Natural killer cell treated with Interleukin-12 subunit alpha and Interleukin-12 subunit beta and Interleukin-15 and Interleukin-18, amount 100 ng/mL, for 72 hours (primary cell): ENCODE measurements at places on chromosomes 2 and 18. TPM values are rescaled to one million over a fixed set of nuclear protein-coding genes. Genes with fewer than 3 reads are reported as not detected.

GRCh38 chr2:45765728-45766254 is 114.3 kb downstream of the PRKCE start:
- H3K27ac ChIP-seq = no peak overlapping the region
- DNase-seq = no peak
- H3K4me3 ChIP-seq = no peak overlapping the region
- H3K36me3 ChIP-seq = no peaks in the 10 kb centered on the region
- H3K27me3 ChIP-seq = peaks cover 5% of the 10 kb centered on the region

Gene CMPK2
- 5.7 TPM for total RNA-seq

Gene ARHGEF33
- not detected for total RNA-seq

GRCh38 chr2:239192975-239193374 is 207.8 kb downstream of the HDAC4 start:
- H3K36me3 ChIP-seq = no peaks in the 10 kb centered on the region
- no peak overlapping the region for H3K4me3 ChIP-seq
- H3K4me1 ChIP-seq = peaks cover 17% of the 10 kb centered on the region
- H3K27ac ChIP-seq = no peak overlapping the region
- DNase-seq = no peak

GRCh38 chr2:7880566-7880965 is 801.3 kb upstream of the ID2 start:
- peaks cover 9% of the 10 kb centered on the region for H3K4me1 ChIP-seq
- H3K27ac ChIP-seq = no peak overlapping the region
- H3K36me3 ChIP-seq = no peaks in the 10 kb centered on the region
- H3K4me3 ChIP-seq = no peak overlapping the region
- H3K27me3 ChIP-seq = peaks cover 6% of the 10 kb centered on the region
- no peak for DNase-seq
